ENCODE measurements at places on chromosomes 2 and 18.

DNA sequence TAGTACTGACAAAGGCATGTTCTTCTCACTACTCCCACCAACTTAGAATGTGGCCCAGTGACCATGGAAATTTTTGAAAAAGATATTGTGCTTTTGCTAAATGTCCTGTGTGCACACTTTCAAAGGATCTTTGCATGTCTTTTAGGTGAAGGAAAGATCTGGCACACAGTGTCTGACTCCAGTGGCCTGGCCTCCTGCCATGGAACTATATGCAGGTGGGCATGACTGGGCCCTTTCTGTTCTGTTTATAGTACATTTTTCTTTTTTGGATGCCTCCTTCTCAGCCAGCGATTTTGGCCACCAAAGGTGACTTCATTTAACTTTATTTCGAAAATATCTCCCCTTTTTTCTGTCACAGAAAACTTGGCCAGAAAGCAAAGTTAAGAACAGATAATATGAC is 999.7 kb upstream of the PIK3C3 start:
- DNase-seq, result no peak

DNA sequence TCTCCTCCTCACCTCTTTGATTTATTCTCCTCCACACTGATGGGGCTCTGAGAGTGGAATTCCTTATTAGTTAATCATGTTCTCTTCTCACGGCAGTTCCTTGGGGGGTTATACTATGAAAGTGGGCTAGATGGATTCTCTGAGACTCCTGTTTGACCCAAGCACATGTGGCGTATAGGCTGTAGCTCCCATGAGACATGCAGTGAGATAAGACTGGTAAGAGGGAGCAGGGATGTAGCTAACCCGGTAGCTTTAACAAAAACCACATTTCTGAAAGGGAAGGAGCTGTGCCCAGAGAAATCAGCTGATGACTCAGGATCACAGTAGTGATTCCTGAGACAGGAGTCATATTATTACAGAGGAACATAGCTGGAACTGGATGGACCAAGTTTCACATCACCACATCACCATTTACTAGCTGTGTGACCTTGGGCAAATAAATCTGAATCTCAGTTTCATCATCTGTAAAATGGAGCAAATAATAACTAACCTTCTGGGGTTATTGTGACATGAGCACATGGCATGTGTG is 82.9 kb downstream of the CRIM1 start:
- DNase-seq, result no peak

DNA sequence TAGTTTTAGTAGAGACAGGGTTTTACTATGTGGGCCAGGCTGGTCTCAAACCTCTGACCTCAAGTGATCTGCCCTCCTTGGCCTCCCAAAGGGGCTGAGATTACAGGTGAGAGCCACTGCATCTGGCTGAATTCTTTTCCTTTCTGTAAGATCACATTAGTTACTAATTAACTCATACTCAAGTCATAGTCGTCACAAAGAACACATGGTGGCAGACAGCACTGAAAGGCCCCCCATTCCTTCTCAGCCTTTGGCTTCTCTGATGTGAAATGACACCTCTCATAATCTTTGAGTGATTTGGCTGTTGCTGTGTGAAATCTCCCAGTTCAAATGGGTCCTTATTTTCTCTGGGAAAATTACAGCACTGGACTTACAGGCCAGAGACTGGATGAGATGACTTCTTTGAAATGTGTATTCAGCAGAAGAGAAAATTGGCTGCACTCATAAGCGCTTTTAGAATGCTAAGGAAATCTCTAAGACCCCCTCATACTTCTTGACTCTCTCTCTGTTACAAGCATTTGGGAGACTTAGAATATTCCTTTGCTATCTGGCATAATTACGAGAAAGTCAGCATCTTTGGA is 764.8 kb downstream of the RNF144A start:
- DNase-seq, result no peak

- DNase-seq, result peak; percentile 42
Observed at GRCh38 chr2:231707625-231707926, 749 bp upstream of the PTMA start.

DNA sequence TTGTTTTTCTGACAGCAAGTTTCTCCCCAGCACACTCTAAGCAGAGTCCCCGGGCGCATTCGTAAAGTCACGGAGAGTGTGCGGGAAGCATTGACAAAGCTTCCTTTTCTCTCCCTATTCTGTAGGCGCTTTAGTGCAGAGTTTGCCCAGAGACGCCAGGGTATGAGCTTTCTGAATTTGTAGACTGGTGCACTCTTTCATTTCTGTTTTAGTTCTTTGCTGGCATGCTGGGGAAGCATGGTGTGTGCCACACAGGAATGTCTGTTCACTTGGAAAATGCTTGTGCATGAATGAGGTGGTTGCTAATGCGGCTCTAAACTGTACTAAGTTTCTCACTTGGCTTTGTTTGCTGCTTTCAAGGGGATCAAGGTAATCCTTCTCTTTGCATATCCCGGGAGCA is 102.6 kb downstream of the RTN4 start:
- no peak for DNase-seq
